ENCODE measurements at places on chromosomes 4 and X.

DNA sequence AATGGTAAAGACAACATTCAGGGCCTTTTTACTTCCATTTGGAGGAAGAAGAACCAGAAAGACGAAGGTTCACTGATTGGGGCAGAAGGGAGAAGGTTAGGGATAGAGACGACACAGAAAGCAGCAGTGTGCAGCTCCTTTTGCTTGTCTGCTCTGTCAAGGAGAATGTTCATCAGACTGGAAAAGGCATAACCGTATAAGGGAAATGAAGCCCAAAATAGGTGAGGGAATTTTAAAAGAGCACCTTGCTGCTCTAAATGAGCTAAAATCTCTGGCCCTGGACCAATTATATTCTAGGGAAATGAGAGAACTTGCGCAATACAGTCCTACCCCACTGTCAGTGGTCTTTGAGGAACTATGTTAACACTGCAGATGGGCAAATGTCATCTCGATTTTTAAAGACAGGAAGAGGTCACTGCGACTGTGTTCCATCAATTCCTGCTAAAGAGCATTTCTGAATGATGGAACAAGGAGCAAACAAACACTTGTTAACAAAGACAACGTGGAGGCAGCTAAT is 909.8 kb upstream of the FTHL17 start:
- DNase-seq, result no peak

DNA sequence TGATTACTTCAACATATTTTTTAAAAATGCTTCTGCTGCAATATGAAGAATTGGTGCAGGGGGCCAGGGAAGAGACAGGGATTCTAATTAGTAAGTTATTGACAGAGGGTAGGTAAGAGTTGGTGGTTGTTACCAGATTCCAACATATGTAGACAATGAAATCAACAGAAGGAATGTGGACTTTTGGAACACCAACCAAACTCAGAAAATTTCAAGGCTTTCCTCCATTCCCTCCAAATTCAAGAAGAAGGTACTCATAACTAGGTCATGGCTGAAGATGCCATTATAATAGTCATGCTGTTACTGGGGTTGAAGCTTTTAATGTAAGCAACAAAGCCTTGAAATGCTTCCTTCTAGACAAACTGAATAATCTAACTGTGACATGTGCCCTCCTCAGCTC is 22.9 kb upstream of the CXCL13 start:
- DNase-seq, result no peak

DNA sequence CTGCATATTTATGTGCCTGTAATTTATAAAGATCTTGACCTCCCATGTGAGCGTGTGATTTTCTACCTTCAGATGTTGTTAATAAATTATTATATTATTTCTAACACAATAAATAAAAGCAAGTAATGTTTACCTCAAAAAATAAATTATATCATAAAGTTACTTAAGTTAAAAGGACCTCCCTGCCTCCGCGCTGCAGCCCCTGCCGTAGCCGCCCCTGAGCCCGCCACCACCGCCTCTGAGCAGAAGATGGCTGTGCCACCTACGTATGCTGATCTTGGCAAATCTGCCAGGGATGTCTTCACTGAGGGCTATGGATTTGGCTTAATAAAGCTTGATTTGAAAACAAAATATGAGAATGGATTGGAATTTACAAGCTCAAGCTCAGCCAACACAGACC is 119.6 kb upstream of the BRWD3 start:
- no peak for DNase-seq

GRCh38 chr4:6071959-6072720 is 53.9 kb upstream of the C4orf50 start:
- DNase-seq, result no peak

GRCh38 chrX:125757794-125758564 is 408.1 kb downstream of the DCAF12L2 start:
- no peak for DNase-seq
